ENCODE measurements at places on chromosomes 11 and 22.
A peak's percentile ranks its signal among the peaks of the same experiment; 100 is the strongest.

GRCh38 chr11:104891135-104891534 lies 7.1 kb downstream of the CASP12 start:
- DNase-seq: no peak

DNA sequence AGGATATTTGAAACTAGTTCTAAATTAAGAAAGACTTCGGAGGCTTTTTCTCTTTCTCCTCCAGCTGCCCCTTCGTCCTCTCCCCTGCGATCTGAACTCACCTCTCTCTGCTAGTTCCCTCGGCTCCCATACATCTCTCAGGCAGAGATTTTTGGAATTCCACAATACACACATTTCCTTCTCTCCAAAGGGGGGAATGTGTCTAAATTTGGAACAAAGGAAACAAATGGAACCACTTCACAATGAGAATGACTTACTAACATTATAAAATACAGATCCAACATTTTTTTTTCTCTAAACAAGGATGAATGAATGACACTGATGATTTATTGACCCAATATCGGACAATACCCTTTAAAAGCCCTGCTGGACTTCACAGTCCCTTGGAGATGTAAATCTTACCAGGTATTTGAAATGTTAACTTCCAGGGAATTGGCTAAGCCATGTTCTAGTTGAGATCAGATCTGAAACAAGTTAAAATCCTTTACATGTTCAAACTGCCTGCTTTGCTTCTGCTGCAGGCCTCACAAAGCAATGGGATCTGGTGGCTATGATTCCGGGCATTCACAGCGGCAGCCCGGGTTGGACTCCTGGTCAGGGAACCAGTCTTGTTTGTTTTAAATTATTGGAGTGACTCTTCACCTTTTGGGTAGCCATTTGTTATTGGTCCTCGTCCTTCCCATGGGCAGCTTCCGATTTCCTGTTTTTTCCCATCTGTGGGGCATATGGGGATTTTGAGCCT lies 20.5 kb upstream of the GSTP1 start:
- DNase-seq: no peak

- DNase-seq: no peak
These were observed 4.7 kb downstream of the FADS2 start for GRCh38 chr11:61832754-61833153.

GRCh38 chr22:22573047-22573889 lies 14.2 kb upstream of the PRAME start:
- DNase-seq: no peak

DNA sequence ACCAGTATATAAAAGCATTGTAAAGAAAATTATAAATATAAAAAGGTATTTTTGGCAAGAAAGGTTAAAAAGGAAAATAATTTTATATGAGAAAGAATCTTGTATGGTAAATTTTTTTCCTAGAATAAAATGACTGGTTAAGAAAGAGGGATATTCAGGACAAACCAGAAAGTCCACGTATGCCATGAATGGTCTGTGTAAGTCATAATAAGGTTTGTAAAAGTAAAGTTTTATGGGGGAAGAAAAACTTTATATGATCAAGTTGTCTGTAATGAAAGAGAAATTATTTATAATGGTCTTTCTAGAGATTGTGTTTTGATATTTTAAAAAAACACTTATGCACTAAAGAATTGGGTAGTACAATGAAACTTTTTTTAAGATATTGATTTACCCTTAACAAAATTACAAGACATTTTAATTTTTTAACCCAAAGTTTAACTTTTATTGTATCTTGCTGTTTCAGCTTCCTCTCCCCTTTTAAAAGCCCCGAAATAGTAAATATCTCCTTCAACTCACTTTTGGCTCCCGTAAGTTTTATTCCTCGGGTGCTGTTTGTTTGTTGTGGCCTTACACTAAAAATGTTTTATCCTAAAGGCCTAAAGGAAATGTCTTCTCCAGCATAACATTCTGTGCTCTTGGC lies 47.7 kb downstream of the AMOTL1 start:
- no peak for DNase-seq

- DNase-seq: no peak
These were observed 123.6 kb downstream of the CCDC34 start for GRCh38 chr11:27239305-27239942.

- DNase-seq: no peak
These were observed 32.3 kb upstream of the CYP2D6 start for GRCh38 chr22:42162728-42163489.

DNA sequence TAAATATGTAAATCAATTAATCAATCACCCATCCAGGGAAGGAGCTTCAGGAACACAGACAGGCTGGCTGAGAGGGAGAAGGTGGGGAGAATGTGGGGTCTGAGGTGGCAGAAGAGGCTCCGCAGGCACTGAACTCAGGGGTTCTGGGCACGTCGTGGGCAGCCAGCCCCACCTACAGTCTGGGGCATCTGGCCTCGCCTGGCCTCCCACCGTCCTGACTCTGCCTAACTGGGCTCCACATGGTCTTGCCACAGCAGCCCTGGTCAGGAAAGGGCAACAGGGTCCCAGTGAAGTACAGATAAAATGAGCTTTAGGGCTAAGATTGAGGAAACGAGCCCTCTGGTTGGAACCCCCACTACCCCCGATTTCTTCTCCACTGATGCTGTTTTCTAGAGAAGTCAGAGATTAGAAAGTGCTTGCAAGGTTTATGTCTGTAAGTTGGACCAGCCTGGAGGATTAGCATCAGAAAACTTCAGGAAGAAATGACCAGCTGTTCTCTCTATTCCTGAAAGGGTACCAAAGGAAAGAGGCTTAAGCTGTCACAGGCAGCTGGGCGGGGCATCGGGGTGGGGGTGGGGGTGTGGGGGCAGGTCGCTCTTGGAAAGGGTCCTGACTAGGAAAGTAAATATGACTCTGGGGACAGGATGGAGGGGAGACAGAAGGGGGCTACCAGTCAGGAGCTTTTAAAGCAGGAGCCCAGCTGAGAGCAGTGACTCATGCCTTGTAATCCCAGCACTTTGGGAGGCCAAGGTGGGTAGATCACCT lies 261.7 kb downstream of the BUD13 start:
- DNase-seq: no peak

DNA sequence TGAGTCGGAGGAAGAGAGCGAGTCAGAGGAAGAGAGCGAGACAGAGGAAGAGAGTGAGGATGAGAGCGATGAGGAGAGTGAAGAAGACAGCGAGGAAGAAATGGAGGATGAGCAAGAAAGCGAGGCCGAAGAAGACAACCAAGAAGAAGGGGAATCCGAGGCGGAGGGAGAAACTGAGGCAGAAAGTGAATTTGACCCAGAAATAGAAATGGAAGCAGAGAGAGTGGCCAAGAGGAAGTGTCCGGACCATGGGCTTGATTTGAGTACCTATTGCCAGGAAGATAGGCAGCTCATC lies 780 bp downstream of the TRIM44 start:
- no peak for DNase-seq

- DNase-seq: peak; percentile 68
These were observed 2.2 kb upstream of the TUT1 start for GRCh38 chr11:62593434-62594044.

- no peak for DNase-seq
These were observed 1.8 kb downstream of the LARGE2 start for GRCh38 chr11:45924036-45924915.

DNA sequence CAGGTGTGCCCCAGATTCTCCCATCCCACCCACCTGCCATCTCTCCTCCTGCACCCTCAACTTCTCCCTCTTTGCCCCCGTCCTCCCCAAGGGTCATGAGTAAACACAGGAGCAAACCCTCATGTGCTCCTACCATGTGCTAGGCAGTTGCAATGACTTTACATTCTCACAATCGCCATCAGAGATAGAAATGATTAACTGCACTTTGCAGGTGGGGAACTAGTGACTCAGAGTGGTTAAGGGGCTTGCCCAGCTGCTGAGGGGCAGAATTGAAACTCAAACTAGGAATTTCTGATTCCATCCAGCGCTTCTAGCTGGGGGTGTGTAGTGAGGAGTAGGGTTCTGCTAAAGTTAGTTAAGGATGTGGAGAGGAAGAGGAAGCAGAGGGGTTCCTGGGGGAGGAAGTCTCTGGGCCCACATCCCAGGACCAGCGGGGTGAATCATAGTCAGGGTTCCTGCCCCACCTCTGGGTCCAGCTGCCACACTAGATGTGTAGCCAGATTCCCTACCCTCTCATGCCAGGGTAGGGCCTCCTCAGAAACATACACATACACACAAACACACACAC lies 16.0 kb upstream of the PRG2 start:
- DNase-seq: no peak

DNA sequence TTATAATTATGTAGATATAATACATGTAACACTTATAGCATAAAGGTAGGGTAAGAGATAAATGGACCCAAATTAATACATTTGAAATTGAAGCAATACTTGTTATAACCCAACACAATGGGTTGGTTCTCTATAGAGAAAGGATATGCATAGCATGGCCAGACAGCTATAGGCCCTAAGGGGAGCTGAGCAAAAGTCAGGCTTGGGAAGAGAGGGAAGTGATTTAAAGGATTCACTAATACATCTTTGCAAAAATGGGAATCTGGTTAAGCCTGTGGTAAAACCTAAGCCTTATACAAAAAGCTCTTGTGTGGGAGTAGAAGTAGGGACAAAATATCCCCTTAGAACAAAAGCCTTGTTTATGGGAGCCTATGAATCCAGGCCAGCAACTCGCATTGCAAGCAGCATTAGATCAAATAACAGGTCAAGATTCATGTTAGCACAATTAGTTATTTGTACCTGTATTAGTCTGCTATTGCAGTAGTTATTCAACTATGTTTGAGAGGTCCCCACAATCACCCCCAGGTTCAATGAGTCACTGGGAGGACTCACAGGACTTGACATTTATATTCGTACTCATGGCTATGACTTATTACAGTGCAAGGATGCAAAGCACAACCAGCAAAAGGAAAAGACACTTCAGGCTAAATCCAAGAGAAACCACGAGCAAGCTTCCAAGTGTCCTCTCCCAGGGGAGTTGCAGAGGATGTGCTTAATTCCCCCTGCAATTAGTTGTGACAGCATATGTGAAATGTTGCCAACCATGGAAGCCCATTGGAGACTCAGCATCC lies 144.7 kb upstream of the LMO1 start:
- no peak for DNase-seq

GRCh38 chr11:67486481-67487195 lies 3.8 kb downstream of the AIP start:
- DNase-seq: no peak

DNA sequence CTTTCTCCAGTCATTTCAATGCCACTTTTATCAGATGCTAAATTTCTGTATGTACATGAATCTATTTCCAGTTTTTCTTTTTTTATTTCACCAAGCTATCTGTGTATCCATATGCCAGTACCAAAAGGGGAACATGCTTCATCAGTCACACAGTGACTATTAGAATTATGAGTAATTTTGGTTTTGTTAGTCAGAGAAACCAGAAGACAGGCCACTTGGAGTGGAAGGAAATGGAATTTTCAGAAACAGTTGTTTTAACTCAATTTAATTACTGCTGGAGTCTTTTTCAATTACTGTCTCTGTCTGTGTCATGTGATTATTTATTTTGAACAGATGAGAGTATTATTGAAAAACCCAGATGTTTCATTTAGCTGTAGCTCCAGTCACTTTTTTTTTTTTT lies 84.6 kb upstream of the ANO3 start:
- DNase-seq: no peak

- DNase-seq: no peak
These were observed 25.9 kb upstream of the LYVE1 start for GRCh38 chr11:10594407-10594806.

- DNase-seq: no peak
These were observed 3.1 kb upstream of the BCR start for GRCh38 chr22:23177197-23177596.
